Breast epithelium (tissue), 4 donors: ENCODE measurements at places on chromosomes 5 and 9. TPM values are rescaled to one million over a fixed set of nuclear protein-coding genes. Genes with fewer than 3 reads are reported as not detected.

GRCh38 chr9:136110082-136111061, 8.3 kb downstream of the TMEM250 start:
- H3K4me1 ChIP-seq = peaks cover 4% of the 10 kb centered on the region
- no peaks in the 10 kb centered on the region for H3K27me3 ChIP-seq
- no peaks in the 10 kb centered on the region for H3K36me3 ChIP-seq
- DNase-seq = no peak
- H3K4me3 ChIP-seq = peak overlapping the region; percentile 65

DNA sequence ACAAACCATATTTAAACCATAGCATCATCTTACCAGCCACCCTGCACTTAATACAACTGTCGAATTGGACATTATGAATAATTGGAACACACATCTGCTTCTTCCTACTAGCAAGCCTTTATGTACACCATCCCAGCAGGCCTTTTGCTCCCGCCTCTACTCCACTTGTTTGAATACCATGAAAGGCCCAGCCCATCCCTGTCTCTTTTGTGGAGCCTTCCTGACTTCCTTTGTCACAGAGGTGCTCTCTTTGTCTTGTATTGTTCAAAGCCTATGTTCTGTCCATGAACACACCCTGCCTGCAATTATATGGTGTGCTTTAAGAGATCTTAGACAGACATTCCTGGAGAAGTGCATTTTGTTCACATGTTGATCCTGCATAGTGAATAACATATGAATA, 465.7 kb downstream of the DIRAS2 start:
- H3K4me3 ChIP-seq = no peak overlapping the region
- H3K27ac ChIP-seq = no peak overlapping the region
- no peaks in the 10 kb centered on the region for H3K27me3 ChIP-seq
- DNase-seq = no peak
- no peaks in the 10 kb centered on the region for H3K36me3 ChIP-seq

DNA sequence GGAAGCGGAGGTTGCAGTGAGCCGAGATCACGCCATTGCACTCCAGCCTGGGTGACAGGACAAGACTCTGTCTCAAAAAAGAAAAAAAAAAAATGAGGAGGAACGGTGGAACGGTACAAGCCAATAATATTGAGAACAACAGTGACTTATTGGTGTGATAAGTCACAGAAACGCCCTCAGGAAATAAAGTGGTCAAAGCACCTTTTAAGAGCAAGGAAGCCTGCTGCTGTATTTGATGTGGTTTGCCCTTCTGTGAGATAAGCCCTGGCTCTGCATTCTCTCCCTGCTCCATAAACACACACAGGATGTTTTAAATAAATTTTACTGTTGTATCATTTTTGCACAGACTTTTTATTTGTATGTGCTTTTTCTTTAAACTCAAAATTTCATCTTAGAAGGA, 269.9 kb upstream of the MSX2 start:
- no peak for DNase-seq
- H3K27ac ChIP-seq = no peak overlapping the region
- H3K4me1 ChIP-seq = no peaks in the 10 kb centered on the region
- H3K4me3 ChIP-seq = no peak overlapping the region

WNT8A gene
- not detected for total RNA-seq

SLC34A3 gene
- not detected for total RNA-seq

FAM78A gene
- 3.7 TPM for total RNA-seq

GRCh38 chr9:117783828-117784227, 79.6 kb downstream of the TLR4 start:
- peak overlapping the region; percentile 54 for H3K4me3 ChIP-seq
- no peaks in the 10 kb centered on the region for H3K27me3 ChIP-seq
- no peaks in the 10 kb centered on the region for H3K36me3 ChIP-seq
- H3K27ac ChIP-seq = peak overlapping the region; percentile 61
- no peak for DNase-seq

GRCh38 chr9:34560599-34561214, 28.8 kb downstream of the CNTFR start:
- no peaks in the 10 kb centered on the region for H3K36me3 ChIP-seq
- DNase-seq = no peak
- peaks cover 5% of the 10 kb centered on the region for H3K4me1 ChIP-seq
- no peak overlapping the region for H3K4me3 ChIP-seq
- peaks cover 3% of the 10 kb centered on the region for H3K27me3 ChIP-seq
- H3K27ac ChIP-seq = peak overlapping the region; percentile 86

DNA sequence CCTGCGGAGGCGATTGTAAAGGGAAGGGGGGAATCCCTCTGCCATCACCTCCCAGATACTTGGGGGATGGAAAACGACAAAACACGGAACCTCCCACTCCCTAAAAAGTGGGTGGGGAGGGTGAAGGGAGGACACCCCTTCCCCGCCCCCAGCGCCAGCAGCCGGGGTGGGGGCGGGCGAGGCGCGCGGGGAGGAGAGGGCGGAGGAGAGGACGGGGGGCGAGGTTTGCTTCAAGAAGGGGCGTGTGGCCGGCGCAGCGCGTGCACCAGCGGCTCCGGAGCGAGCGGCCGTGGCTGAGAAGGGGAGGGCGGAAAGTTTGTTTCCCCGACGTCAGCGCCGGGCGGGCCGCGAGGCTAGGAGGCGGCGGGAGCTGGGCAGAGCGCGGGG, at the start of gene PRRX2:
PRRX2 (plus strand) TSS at position 259 of the 387 bp plus-strand sequence. CDS start 221 bp downstream, outside the sequence.
- no peak for DNase-seq
- peak within 1 kb of the TSS; percentile 85 for H3K27ac ChIP-seq
- H3K36me3 ChIP-seq = no peaks in the 10 kb centered on the region
- H3K27me3 ChIP-seq = no peaks in the 10 kb centered on the region

- H3K4me3 ChIP-seq = no peak overlapping the region
- DNase-seq = no peak
- H3K27ac ChIP-seq = no peak overlapping the region
- no peaks in the 10 kb centered on the region for H3K27me3 ChIP-seq
Observed at GRCh38 chr5:168724227-168724626, 145.1 kb upstream of the PANK3 start.

- H3K36me3 ChIP-seq = no peaks in the 10 kb centered on the region
- H3K27me3 ChIP-seq = no peaks in the 10 kb centered on the region
- no peak for DNase-seq
- H3K4me1 ChIP-seq = no peaks in the 10 kb centered on the region
- H3K27ac ChIP-seq = no peak overlapping the region
- H3K4me3 ChIP-seq = no peak overlapping the region
Observed at GRCh38 chr5:143239882-143240518, 163.5 kb downstream of the NR3C1 start.

GRCh38 chr5:83360573-83360972, 111.0 kb upstream of the VCAN start:
- H3K27ac ChIP-seq = no peak overlapping the region
- H3K4me3 ChIP-seq = no peak overlapping the region
- H3K27me3 ChIP-seq = no peaks in the 10 kb centered on the region
- H3K36me3 ChIP-seq = no peaks in the 10 kb centered on the region
- DNase-seq = no peak

REEP2 gene
- total RNA-seq = 0.88 TPM

ELAVL2 gene
- 0.66 TPM for total RNA-seq

- H3K4me1 ChIP-seq = no peaks in the 10 kb centered on the region
- H3K4me3 ChIP-seq = no peak overlapping the region
- no peaks in the 10 kb centered on the region for H3K27me3 ChIP-seq
- H3K27ac ChIP-seq = no peak overlapping the region
Observed at GRCh38 chr9:94526951-94527350, 27.9 kb upstream of the PCAT7 start.

- H3K4me3 ChIP-seq = no peak overlapping the region
- H3K27ac ChIP-seq = peak overlapping the region; percentile 92
- no peaks in the 10 kb centered on the region for H3K36me3 ChIP-seq
- peak; percentile 83 for DNase-seq
- H3K4me1 ChIP-seq = no peaks in the 10 kb centered on the region
- no peaks in the 10 kb centered on the region for H3K27me3 ChIP-seq
Observed at GRCh38 chr5:68449380-68449779, 233.8 kb downstream of the PIK3R1 start.

DNA sequence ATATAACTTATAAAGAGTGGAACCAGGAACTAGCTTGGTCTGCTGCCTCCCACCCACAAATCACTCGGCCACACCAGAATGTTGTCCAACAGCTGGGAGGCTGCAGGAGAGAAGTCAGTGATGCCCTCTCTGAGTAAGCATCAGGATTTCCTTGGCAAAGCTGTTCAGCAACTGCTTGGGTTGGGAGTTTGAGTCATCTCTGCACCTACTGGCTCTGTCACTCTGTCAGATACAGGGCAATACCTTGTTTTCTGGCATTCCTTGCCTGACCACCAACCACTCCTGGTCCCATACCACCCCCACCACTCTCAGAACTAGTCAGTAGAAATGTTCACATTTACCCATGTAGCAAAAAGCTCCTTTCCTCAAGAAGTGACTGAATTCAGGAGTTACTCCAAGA, 36.8 kb upstream of the GCNT4 start:
- H3K36me3 ChIP-seq = no peaks in the 10 kb centered on the region
- no peaks in the 10 kb centered on the region for H3K4me1 ChIP-seq
- H3K4me3 ChIP-seq = no peak overlapping the region
- no peaks in the 10 kb centered on the region for H3K27me3 ChIP-seq

CERT1 gene
- 84.0 TPM for total RNA-seq

GRCh38 chr9:132669319-132669697, 475 bp downstream of the DDX31 start:
- no peak for DNase-seq
- H3K27ac ChIP-seq = peak overlapping the region; percentile 97
- peaks cover 5% of the 10 kb centered on the region for H3K4me1 ChIP-seq
- no peaks in the 10 kb centered on the region for H3K27me3 ChIP-seq
- H3K4me3 ChIP-seq = peak overlapping the region; percentile 98
- no peaks in the 10 kb centered on the region for H3K36me3 ChIP-seq

GRCh38 chr9:122107291-122107805, 14.2 kb upstream of the TTLL11 start:
- H3K4me1 ChIP-seq = no peaks in the 10 kb centered on the region
- H3K27ac ChIP-seq = no peak overlapping the region
- H3K27me3 ChIP-seq = no peaks in the 10 kb centered on the region
- DNase-seq = no peak

OGN gene
- 14.1 TPM for total RNA-seq

FOXD1 gene
- 0.32 TPM for total RNA-seq

DNA sequence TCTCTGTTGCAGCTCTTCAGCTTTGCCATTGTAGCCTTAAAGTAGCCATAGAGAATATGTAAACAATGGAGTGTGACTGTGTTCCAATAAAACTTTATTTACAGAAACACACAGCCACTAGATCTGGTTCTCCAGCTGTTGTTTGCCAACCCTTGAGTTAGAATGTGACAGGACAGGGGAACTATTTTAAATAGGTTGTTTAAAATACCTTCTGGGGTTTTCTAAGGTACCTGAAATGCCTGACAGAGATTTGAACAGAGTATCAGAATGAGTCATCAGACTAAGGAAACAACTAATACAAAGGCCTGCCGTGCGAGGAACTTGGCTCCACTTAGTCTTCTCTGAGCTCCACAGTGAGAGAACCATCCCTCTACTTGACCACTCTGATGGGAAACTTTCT, 85.4 kb downstream of the HSD17B4 start:
- H3K36me3 ChIP-seq = no peaks in the 10 kb centered on the region
- H3K27me3 ChIP-seq = no peaks in the 10 kb centered on the region
- no peak for DNase-seq
- no peak overlapping the region for H3K4me3 ChIP-seq

DNA sequence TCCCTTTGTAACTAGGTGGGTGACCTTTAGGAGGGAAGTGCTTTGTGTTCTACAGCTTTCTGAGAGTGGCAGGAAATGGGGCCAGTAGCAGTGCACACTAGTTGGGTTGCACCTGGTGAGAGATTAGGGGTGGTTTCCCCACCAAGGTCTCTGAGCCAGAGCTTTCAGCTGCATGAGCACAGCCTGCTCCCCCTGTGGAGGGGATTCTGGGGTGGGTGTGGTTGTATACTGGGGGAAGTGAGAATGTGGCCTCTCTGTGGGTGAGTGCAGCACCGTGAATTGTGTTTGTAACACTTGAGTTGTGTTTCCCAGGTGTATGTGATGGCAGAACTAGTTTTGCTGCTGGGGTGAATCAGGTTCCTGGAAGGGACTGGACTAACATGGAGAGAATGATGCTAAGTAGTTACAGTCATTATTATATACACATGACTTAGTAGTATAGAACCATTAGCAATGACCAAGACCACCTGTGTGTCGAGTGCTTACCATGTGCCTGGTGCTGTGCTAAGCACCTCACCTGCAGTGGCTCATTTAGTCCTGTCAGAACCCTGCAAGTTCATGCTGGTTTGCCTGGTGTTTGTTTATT, 11.8 kb upstream of the CXXC5 start:
- H3K4me1 ChIP-seq = no peaks in the 10 kb centered on the region
- no peaks in the 10 kb centered on the region for H3K36me3 ChIP-seq
- peak overlapping the region; percentile 48 for H3K27ac ChIP-seq
- no peak for DNase-seq

DNA sequence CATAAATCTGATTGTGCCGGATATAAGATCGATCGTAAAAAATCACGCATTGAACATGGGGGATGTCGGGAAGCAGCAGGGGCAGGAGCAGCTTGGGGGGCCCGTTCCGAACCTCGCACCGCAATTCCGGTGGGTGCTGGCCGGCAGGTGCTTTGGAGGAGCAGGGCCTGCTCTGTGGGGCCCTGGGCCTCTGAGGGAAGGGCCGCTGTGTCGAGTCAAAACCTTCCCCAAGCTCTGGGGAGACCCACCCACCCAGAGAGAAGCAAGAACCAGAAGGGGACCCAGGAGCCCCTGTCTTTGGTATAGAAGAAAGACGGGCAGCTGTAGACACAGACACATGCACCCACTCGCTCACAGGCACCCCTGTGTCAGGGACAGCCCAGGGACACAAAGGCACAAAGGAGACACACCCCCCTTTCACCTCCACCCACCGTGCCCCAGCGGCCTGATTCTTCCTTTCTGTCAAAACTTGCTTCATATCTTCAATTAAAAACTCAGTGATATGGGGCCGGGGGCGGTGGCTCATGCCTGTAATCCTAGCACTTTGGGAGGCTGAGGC, 49.4 kb upstream of the ZBTB43 start:
- no peaks in the 10 kb centered on the region for H3K4me1 ChIP-seq
- H3K27me3 ChIP-seq = no peaks in the 10 kb centered on the region
- H3K4me3 ChIP-seq = no peak overlapping the region
- no peak overlapping the region for H3K27ac ChIP-seq
- no peak for DNase-seq

DNA sequence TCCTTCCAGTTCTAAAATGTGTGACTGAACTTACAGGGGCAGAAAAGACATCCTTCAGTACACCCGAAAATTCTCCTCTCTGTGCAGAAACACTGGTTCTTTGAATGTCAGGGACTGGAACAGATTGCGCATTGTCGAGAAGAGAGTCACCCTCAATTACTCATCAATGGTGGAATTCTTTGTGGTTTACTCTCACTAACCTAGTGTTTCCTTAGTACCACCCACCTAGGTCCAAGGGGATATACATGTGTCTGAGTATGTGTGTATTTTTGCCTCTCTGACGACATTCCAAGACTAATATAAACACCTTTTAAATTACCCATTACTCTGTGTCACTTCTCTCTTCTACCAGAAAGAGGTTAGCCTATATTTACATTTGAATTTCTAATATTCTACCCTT, 660.8 kb downstream of the TLE1 start:
- H3K27me3 ChIP-seq = no peaks in the 10 kb centered on the region
- no peak for DNase-seq
- H3K36me3 ChIP-seq = no peaks in the 10 kb centered on the region
